Progenitor cell of endocrine pancreas (in vitro differentiated cells): ENCODE measurements at places on chromosomes 16 and 17. TPM values are rescaled to one million over a fixed set of nuclear protein-coding genes. Genes with fewer than 3 reads are reported as not detected.

GRCh38 chr17:50774225-50774803, 7.0 kb upstream of the ANKRD40CL start:
- DNase-seq: no peak
- H3K36me3 ChIP-seq: no peaks in the 10 kb centered on the region
- H3K27me3 ChIP-seq: no peaks in the 10 kb centered on the region
- no peak overlapping the region for H3K4me3 ChIP-seq
- peak overlapping the region; percentile 17 for H3K27ac ChIP-seq

DNA sequence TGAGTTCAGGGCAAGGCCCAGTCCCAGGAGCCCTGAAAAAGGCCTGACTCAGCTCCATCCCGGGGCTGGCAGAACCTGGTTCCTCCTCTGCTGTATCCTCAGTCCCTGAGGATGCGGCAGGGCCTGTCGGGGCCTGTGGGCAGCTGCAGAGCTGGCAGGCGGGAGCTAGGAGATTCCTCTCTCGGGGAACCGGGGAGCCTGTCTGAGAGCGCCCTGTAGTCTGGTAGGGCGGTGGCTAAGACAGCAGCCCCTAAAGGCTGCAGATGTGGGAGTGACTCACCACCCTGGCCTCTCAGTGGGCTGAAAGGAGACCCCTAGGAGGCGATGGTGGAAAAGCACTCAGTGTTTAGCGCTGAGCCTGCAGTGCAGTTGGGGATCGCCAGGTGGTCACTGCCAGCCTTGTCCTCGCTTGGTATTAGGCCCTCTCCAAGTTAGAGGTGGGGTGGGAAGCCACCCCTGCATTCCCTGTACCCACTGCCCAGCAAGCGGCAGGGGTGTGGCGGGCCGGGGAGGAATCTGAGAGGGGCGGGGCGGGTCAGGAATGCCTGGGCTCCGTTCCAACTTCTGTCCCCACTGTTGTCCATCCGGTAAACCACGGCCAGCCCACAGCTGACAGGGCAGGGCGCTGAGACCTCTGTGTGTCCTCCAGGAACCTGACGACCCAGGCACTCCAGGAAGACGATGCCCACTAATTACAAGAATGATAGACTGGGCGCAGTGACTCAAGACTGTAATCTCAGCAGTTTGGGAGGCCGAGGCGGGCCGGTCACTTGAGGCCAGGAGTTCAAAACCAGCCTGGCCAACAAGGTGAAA, 29.5 kb upstream of the CDH1 start:
- no peaks in the 10 kb centered on the region for H3K27me3 ChIP-seq
- peaks cover 4% of the 10 kb centered on the region for H3K4me1 ChIP-seq
- no peak overlapping the region for H3K4me3 ChIP-seq
- no peaks in the 10 kb centered on the region for H3K36me3 ChIP-seq
- DNase-seq: no peak

Gene RNFT1
- 29.3 and 30.1 TPM in 2 replicates for total RNA-seq

- DNase-seq: peak; percentile 14
- peaks cover 89% of the 10 kb centered on the region for H3K27me3 ChIP-seq
- no peak overlapping the region for H3K27ac ChIP-seq
Observed at GRCh38 chr16:7303052-7303610, 29.5 kb upstream of the RBFOX1 start.

DNA sequence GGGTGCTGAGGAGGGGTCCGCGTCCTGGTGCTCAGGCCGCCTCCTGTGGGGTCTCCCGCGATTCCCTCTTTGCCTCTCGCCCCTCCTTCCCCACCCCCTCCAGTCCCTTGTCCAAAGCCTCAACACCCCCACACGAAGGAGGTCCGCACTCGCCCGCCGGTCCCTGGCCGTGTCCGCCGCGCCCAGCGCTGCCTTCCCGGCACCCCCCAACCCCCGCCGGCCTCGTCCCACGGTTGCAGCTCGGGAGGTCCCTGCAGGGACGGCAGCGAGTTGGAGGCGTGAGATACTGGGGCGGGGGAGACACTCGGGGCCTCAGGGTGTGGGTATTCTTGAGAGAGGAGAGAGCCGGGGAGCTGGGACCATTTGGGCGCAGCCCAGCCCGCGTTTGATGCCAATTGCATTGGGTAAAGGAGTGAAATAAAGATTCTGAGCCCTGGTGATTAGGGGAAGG, 468 bp downstream of the FLYWCH2 start:
- H3K27me3 ChIP-seq: peaks cover 8% of the 10 kb centered on the region
- H3K27ac ChIP-seq: peak overlapping the region; percentile 89
- H3K4me3 ChIP-seq: peak overlapping the region; percentile 89
- H3K4me1 ChIP-seq: peaks cover 7% of the 10 kb centered on the region
- H3K36me3 ChIP-seq: no peaks in the 10 kb centered on the region

GRCh38 chr17:72412650-72413076, 291.8 kb downstream of the SOX9 start:
- DNase-seq: no peak
- no peaks in the 10 kb centered on the region for H3K27me3 ChIP-seq
- H3K27ac ChIP-seq: peak overlapping the region; percentile 62
- peaks cover 3% of the 10 kb centered on the region for H3K4me1 ChIP-seq
- no peak overlapping the region for H3K4me3 ChIP-seq

Gene CMTM1
- 8.8 and 9.0 TPM in 2 replicates for total RNA-seq

Gene MFAP4
- total RNA-seq: 2.3 and 2.5 TPM in 2 replicates

Gene CA7
- not detected in 2 replicates for total RNA-seq

Gene NEUROD2
- not detected in 2 replicates for total RNA-seq

DNA sequence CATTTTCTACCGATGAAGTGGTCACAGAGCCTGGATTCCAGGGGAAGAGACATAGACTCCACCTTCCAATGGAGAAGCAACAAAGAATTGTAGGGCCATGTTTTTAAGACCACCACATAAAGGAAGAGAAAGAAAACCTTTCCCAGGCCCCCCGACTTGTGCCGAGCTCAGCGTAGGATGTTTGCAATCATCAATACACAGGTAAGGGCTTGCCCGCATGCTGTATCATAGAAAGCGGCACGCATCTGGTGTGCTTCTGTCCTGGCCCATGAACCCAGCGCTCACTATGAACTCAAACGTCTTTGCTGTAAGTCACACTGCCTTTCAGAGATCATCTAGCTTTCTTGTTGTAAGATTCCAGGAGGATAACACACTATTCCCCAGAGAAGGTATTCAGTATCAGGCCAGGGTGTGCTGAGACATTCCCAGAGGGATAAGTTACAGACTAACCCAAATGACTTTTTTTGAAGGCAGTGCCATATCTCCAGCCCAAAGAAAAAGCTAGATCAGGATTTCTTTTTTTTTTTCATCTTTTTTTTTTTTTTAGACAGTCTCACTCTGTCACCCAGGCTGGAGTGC, 79.5 kb upstream of the RPL38 start:
- no peak for DNase-seq
- peaks cover 4% of the 10 kb centered on the region for H3K4me1 ChIP-seq
- no peaks in the 10 kb centered on the region for H3K27me3 ChIP-seq
- H3K4me3 ChIP-seq: no peak overlapping the region

GRCh38 chr17:74213861-74214391, 555 bp downstream of the TTYH2 start:
- H3K4me3 ChIP-seq: peak overlapping the region; percentile 46
- peaks cover 10% of the 10 kb centered on the region for H3K4me1 ChIP-seq
- peaks cover 61% of the 10 kb centered on the region for H3K27me3 ChIP-seq
- no peak overlapping the region for H3K27ac ChIP-seq
- peaks cover 14% of the 10 kb centered on the region for H3K36me3 ChIP-seq
- no peak for DNase-seq

Gene CAVIN1
- total RNA-seq: 1.1 and 1.8 TPM in 2 replicates

DNA sequence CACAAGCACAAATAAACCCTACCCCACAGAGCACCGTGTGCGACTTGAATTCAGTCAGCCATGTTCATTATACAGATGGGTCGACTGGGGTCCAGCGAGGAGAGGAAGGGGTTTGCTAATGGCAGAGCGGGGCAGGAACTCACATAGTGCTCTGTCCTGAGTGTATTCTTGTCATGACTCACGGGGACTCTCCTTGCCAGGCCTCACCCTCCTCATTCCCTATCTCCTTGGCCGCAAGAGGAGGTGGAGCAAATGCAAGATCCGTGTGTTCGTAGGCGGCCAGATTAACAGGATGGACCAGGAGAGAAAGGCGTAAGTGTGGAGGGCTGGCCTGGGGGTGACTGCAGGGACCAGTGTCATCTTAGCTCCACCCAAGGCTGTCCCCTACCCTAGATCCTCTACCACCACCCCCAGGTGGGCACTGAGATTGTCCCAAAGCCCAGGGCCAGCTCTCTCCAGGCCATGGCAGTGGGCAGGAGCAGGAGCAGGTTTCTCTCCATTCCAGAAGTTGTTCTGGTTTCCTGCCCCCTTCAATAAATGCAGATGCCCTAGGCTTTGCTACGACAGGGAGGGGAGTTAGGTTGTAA, 29.4 kb downstream of the SLC12A3 start:
- H3K36me3 ChIP-seq: no peaks in the 10 kb centered on the region
- H3K4me1 ChIP-seq: peaks cover 4% of the 10 kb centered on the region
- no peak for DNase-seq
- H3K4me3 ChIP-seq: no peak overlapping the region
- H3K27ac ChIP-seq: no peak overlapping the region
- peaks cover 7% of the 10 kb centered on the region for H3K27me3 ChIP-seq

- no peak overlapping the region for H3K4me3 ChIP-seq
- H3K36me3 ChIP-seq: no peaks in the 10 kb centered on the region
- no peaks in the 10 kb centered on the region for H3K27me3 ChIP-seq
- no peak overlapping the region for H3K27ac ChIP-seq
Observed at GRCh38 chr16:28859326-28859725, 4.3 kb upstream of the SH2B1 start.

DNA sequence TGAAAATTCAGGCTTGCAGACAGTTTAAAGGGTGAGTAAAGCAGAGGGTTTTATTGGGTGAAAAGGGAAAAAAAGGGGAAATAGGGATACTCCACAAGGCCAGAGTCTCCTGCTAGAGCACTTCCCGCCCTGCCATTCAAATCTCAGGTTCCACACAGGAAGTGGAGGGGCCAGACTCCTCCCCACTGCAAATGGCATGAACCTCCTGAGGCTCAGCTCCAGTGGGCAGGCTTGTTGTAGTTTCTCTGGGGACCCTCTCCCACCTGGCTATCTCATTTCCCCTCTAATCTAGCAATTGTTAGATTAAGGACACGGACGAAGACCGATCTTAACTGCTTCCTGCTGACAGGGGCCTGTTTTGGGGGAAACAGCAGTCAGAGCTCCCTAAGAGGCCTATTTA, 43.4 kb downstream of the TAOK1 start:
- DNase-seq: no peak
- H3K36me3 ChIP-seq: peaks cover 13% of the 10 kb centered on the region
- H3K4me3 ChIP-seq: no peak overlapping the region

DNA sequence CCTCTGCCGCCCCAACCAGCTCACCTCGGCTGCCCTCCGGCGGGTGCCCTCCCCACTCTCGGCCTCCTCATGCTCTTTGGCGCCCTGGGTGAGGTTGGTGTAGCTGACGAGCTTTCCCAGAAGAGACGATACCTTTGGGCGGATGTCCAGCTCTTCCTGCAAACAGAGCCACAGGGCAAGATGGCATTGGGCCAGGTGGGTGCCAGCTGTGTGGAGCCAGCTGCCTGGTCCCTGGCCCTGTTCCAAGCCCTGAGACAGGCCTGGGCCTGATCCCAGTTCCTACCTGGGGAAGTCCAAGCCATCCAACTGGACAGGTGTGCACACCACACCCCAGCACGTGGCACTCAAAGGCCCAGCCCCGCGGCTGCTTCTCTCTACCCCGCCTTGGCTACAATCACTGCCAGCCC, 6.9 kb downstream of the SLC12A4 start:
- H3K4me1 ChIP-seq: peaks cover 12% of the 10 kb centered on the region
- H3K27me3 ChIP-seq: no peaks in the 10 kb centered on the region
- DNase-seq: no peak
- peaks cover 15% of the 10 kb centered on the region for H3K36me3 ChIP-seq
- no peak overlapping the region for H3K27ac ChIP-seq

DNA sequence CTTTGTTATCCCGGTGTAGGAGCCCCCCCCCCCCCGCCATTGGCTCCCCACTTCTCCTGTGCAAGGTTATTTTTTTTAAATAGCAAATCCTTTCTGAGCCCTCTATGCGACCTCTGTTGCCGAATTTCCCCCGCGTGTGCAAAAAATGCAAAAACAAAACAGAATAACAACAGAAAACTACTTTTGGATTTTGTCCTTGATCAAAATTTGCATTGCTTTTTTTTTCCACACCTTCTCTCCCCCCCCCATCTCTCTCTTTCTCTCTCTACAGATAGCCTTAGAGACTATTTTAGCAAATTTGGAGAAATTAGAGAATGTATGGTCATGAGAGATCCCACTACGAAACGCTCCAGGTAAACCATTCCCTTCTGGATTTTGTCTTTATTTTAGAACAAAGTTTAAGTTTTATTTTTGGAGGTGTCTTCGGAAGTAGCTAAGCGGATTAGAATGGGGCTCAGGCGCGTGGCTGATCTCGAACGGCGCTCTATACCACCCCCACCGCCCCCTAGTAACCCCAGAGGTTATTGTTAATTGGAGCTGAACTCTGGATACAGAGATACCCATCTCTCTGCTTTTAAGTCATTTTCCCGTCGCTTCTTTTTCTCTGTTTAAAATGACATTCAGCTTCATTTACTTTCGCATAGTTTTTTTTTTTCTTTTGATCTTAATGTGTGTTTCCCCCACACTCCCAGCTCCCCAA, 1.0 kb downstream of the MSI2 start:
- peak overlapping the region; percentile 93 for H3K4me3 ChIP-seq
- peaks cover 36% of the 10 kb centered on the region for H3K4me1 ChIP-seq
- no peaks in the 10 kb centered on the region for H3K27me3 ChIP-seq
- peaks cover 12% of the 10 kb centered on the region for H3K36me3 ChIP-seq

DNA sequence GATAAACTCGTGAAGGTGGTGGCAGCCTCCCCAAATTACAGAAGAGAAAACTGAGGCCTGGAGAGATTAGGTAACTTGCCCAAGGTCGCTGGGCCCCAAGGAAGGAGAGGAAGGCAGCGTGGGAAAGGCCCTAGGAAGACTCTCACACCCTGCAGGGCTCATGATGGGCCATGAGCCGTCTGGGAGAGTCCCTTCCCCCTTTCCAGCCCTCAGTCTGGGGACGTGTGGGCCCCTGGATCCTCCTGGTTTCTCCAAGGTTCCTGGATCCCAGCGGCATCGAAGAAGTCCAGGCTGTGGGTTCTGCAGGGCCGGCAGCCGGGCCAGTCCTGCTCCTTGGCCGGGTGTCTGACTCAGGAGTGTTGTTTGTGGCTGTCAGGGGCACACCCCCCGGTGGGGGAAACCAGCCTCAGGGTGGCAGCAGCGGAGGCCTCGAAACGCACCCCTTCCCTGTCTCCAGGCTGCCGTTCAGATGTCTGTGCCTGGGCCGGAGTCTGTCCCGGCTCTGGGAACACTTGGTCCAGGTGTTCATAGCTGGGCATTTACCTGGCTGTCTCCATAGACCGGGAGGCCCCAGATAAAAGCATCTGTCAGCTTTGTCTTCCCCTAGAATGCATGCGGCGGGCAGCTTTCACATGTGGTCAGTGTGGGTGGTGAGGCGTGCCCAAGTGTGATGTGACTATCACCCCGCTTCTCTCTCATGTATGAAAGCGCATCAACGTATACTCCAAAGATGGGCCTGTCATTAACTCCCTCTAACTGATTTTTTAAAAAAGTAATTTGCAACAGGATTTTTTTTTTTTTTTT, 3.7 kb upstream of the RAP1GAP2 start:
- H3K4me3 ChIP-seq: no peak overlapping the region
- no peak overlapping the region for H3K27ac ChIP-seq
- H3K4me1 ChIP-seq: no peaks in the 10 kb centered on the region
- H3K27me3 ChIP-seq: peaks cover 4% of the 10 kb centered on the region

GRCh38 chr17:59361916-59362810, 30.7 kb downstream of the YPEL2 start:
- no peak for DNase-seq
- peaks cover 73% of the 10 kb centered on the region for H3K4me1 ChIP-seq
- H3K27ac ChIP-seq: peak overlapping the region; percentile 96
- H3K36me3 ChIP-seq: peaks cover 21% of the 10 kb centered on the region
- no peak overlapping the region for H3K4me3 ChIP-seq

- peak within 1 kb of the TSS; percentile 89 for H3K27ac ChIP-seq
- peaks cover 17% of the 10 kb centered on the region for H3K27me3 ChIP-seq
- H3K4me1 ChIP-seq: peaks cover 4% of the 10 kb centered on the region
- peak within 1 kb of the TSS; percentile 83 for H3K4me3 ChIP-seq
- H3K36me3 ChIP-seq: no peaks in the 10 kb centered on the region
- peak; percentile 97 for DNase-seq
Observed at GRCh38 chr16:2911638-2912329, at the start of gene FLYWCH1. Gene FLYWCH1, plus strand, starts transcription at chr16:2911931. Its CDS starts 17,755 bp downstream, at chr16:2929686.

Gene HOXB9
- 0.18 TPM in 1 of 2 replicates, not detected in the other for total RNA-seq

Gene C16orf86
- total RNA-seq: 2.5 and 2.6 TPM in 2 replicates
